Type B pancreatic cell (in vitro differentiated cells): ENCODE measurements at places on chromosomes 16 and 17. TPM values are rescaled to one million over a fixed set of nuclear protein-coding genes. Genes with fewer than 3 reads are reported as not detected.

KRTAP17-1 gene
- not detected in 2 replicates for total RNA-seq

- no peak for DNase-seq
Measured at GRCh38 chr17:12789075-12789480, 220 bp upstream of the ARHGAP44 start.

- DNase-seq = no peak
Measured at GRCh38 chr17:13337864-13338371, 263.8 kb downstream of the HS3ST3A1 start.

GRCh38 chr16:73028721-73029361, 19.1 kb downstream of the ZFHX3 start:
- DNase-seq = no peak

- DNase-seq = no peak
Measured at GRCh38 chr16:4505356-4506147, 29.4 kb downstream of the HMOX2 start.

GRCh38 chr17:47213540-47213939, 4.4 kb downstream of the MYL4 start:
- no peak for DNase-seq

GRCh38 chr16:31063843-31064611, 10.0 kb downstream of the ZNF668 start:
- DNase-seq = no peak

GRCh38 chr17:45578516-45579455, 88.3 kb upstream of the PLEKHM1 start:
- DNase-seq = no peak

- DNase-seq = no peak
Measured at GRCh38 chr16:89576153-89577054, 846 bp downstream of the CPNE7 start.

DNA sequence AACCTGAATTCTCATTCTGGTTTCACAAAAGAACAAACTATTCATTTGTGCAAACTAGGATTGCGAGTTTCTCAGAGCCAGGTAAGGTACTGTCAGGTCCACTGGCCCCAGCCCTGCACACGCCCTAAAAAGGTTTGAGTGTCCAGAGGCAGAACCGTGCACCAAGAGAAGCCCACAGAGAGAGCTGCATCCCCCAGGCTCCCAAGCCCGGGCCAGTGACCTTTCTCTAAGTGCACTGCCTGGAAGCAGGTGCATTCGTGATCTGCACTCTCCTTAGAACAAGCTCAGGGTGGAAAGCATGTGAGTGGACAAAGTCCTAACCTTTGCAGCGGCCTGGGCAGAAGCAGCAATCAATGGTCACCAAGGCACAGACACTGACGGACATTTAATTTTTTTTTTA, 26.8 kb downstream of the MEAK7 start:
- peak; percentile 44 for DNase-seq

HNF1B gene
- 10.6 and 19.0 TPM in 2 replicates for total RNA-seq

SMPD3 gene
- total RNA-seq = 4.5 and 9.8 TPM in 2 replicates

CHST4 gene
- 0.33 TPM in 1 of 2 replicates, not detected in the other for total RNA-seq

PFAS gene
- 54.5 and 117 TPM in 2 replicates for total RNA-seq

GRCh38 chr16:81151648-81152310, 55.6 kb upstream of the GCSH start:
- DNase-seq = no peak

- no peak for DNase-seq
Measured at GRCh38 chr16:9670033-9670432, 512.2 kb downstream of the GRIN2A start.

- DNase-seq = no peak
Measured at GRCh38 chr16:87803385-87803784, 37.6 kb upstream of the KLHDC4 start.

- DNase-seq = no peak
Measured at GRCh38 chr17:61714300-61714699, 123.3 kb upstream of the NACA2 start.

CAPNS2 gene
- total RNA-seq = 4.7 and 24.6 TPM in 2 replicates

TM4SF5 gene
- 5.3 and 9.6 TPM in 2 replicates for total RNA-seq

DNA sequence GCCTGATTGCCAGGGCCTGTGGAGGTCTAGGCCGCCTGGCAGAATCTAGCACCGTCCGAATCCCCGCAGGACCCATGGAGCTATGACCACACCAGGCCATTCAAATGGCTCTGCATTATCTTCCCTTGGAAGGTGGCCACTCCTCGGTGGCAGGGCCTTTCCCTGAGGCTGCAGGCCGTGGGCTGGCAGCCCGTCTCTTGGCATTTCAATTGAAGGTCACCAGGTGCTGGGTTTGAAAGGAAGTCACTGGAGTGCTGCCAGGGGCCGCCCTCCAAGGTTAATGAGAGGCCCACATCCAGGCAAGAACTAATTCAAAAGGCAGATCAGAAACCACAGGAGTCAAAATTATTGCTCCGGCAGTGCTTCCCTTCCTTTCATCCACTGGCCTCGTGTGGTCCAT, 27.7 kb upstream of the CACNG5 start:
- DNase-seq = no peak

DNA sequence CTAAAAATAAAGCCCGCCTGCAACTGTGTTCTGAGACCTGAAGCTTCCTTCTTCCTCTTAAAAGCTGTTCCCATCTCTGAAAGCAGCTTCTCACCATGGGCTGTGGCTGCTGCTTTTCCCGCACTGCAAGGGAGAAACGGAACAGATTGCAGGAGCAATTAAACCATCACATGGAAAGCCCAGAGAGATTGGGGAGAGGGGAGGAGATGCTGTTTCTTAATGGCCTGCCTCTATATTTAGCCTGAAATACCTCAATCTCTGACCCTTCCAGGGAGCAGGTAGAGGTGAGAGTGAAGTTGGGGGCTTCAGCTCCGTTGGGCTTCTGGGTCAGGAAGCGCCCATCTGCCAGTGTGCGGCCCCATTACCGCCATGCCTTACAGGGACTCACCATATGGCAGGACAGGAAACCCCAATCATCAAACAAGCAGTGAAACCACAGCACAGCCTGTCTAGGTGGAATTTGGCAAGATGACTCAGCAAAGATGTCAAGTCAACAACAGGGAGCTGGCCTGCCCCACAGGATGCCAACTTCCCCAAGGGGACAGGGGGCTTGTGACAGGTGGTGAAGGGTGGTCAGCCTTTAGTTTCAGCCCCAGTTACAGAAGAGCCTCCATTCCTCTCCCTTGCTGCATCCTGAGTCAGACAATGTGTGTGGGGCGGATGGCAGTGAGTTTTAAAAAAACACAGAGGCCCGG, 286.6 kb upstream of the CCL2 start:
- DNase-seq = no peak
